ENCODE measurements at places on chromosomes 1 and 21. TPM values are rescaled to one million over a fixed set of nuclear protein-coding genes. Genes with fewer than 3 reads are reported as not detected.

DNA sequence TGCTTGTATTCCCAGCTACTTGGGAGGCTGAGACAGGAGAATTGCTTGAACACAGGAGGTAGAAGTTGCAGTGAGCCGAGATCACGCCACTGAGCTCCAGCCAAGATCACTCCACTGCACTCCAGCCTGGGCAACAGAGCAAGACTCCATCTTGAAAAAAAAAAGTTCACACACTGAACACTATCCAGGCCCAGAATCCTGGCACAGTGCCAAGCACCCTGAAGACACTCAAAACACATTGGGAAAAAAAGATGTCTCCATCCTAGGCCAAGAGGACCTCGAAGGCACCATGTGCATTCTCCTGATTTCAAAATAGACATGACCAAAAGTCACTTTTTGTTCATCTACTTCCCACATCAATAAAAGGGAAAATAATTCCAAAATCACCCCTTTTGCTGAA lies 38.7 kb downstream of the SLC9A1 start:
- DNase-seq: no peak

- no peak for DNase-seq
These were observed 50.8 kb downstream of the PAX7 start for GRCh38 chr1:18681423-18681835.

DNA sequence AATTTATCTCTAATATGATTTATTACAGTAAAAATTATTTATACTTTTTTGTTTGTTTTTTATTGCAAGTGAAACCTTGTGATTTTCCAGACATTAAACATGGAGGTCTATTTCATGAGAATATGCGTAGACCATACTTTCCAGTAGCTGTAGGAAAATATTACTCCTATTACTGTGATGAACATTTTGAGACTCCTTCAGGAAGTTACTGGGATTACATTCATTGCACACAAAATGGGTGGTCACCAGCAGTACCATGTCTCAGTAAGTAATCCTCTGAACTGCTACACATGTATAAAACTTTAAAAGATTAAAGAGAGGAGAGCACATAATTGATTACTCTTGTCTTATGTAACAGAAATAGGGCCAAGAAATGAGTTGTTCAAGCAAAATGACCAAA lies 4.5 kb downstream of the CFHR3 start:
- no peak for DNase-seq

GRCh38 chr1:222643606-222643937 lies 25.7 kb downstream of the MIA3 start:
- DNase-seq: no peak

- no peak for DNase-seq
These were observed 253.7 kb downstream of the PDE4B start for GRCh38 chr1:66046415-66046814.

- no peak for DNase-seq
These were observed 122.8 kb downstream of the PLPPR5 start for GRCh38 chr1:98881901-98882300.

DNA sequence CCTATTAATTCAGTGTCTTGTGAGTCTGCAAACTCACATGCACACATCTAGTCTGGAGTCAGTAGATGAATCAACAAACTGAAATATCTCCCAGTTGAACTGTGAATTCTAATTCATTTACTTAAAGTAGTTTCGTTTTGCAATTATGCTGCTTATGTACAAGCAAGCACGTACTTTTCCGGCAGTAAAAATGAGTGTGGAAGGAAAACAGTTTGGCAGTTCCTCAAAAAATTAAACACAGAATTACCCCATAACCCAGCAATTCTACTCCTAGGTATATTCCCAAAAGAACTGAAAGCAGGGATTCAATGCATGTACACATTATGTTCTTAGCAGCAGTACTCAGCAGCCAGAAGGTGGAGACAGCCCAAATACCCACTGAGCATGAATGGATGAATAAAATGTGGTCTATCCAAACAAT lies 49.3 kb downstream of the GNB1 start:
- DNase-seq: no peak

DNA sequence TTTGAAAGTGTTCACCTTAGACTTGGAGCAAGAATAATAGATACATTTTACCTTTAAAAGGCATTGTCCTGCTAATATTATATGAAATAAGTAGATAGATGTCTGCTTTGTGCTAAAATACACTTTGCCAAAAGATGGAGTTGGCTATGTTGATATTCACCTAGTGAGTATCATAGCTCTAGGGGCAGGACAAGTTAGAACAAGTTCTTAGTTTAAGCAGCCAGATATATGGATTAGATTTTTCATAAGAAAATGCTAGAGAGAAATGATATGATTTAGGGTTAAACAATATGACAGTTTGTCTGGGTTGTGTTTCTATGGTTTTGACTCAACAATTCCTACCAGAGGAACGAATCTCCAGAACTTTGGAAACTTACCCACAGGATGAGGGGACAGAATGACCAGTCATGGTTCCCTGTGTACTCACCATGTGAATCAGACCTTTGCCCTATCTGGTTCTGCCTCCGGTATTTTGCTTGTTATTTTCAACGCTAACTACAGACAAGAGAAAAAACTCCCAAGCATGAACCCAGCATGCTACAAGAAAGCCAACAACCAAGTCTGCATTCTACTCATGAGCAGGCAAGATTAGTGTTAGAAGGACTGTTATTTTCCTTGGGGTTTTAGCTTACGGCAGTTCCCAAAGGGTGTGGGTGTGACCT lies 1.7 kb downstream of the F5 start:
- no peak for DNase-seq

Gene FNDC10
- 1.7 TPM for total RNA-seq

Gene OR2L5
- not detected for total RNA-seq

Gene CTSE
- total RNA-seq: not detected

Gene PTGER3
- total RNA-seq: 1.1 TPM

Gene RAP1GAP
- total RNA-seq: 2.7 TPM

Gene UMODL1
- not detected for total RNA-seq
